ENCODE measurements at places on chromosomes 1 and 21.

- DNase-seq = no peak
Observed at GRCh38 chr1:225481738-225482137, 53.9 kb upstream of the LBR start.

- DNase-seq = no peak
Observed at GRCh38 chr1:214019499-214019898, 31.7 kb downstream of the PROX1 start.

- DNase-seq = no peak
Observed at GRCh38 chr1:47201179-47201578, 11.3 kb upstream of the PDZK1IP1 start.

DNA sequence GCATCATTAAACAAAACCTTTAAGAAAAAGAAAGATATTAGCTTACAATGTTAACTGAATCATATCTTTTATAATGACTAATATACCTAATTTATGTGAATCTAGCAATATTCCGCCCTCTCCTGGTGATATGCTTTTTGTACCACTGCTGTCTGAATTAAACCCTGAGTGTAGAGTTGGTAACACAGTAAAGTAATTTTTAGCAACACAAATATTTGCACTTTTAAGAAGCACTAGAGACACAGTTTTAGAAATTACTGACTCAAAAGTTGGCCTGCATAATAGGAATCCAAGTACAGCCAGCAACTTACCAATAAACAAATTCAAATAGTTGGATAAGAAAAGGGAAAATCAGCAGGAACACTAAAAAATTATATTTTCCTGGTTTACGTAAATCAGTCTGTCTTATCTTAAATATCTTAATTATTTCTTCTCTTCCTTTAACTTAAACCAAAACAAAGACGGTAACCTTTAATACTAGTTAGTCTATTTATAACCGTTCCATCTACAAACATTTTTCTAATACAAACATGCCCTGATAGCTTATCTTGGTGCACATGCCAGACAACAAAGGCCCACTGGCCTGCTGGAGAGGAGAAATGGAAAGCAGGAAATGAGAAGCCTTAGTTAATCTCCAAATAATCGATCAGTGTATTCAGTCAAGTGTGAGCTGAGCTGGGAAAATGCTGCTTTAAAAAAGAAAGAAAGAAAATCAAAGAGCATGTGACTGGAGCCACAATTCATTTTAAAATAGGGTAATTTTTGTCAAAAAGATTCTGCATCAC lies 246.0 kb downstream of the RERE start:
- DNase-seq = no peak

DNA sequence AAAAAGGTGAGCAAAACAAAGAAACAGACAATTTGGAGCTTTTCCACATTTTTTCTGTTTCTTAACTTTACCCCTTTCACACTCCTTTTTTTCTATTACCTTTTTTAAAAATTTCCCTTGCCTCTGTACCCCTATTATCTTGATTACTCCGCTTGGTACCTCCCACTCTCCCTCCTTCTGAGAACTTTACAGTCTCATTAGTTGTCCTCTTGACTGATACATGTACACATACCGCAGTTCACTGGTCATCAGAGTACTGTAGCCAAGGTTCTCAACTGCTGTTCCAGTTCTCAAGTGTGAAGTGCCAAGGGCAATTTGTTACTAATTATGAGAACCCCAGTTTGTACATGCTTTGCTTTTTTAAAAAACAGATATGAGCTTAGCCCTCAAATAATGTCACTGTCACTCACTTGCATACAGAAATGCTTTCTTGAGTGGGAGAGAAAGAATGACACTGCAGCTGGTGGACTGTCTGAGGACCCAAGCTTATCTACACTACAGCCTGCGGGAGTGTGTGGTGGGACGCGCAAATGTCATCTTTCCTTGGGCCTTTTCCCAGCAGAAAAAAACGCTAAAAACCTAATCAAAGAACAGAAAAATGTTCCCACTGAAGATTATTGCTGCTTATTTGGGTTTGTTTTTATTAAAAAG lies 160.8 kb downstream of the DISP1 start:
- DNase-seq = no peak

DNA sequence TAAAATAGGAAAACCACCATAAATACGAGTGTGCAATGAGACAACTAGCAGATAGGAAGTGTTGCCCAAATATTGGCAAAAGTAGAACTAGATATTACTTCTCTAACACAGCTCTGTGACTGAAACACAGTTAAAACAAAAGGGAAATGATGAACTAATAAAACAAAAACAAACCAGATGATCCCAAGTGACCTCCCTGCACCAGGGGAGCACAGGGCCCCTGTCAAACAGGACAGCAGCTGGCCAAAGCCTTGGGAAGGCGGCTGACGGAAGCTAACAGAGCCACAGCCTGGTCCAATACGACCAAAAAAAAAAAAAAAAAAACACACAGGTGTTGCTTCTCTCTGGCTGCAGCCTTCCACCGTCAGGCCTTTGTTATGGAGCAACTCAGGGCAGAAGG lies 17.8 kb downstream of the ZBTB17 start:
- no peak for DNase-seq

GRCh38 chr1:31020007-31020790 lies 45.3 kb downstream of the PUM1 start:
- DNase-seq = no peak

DNA sequence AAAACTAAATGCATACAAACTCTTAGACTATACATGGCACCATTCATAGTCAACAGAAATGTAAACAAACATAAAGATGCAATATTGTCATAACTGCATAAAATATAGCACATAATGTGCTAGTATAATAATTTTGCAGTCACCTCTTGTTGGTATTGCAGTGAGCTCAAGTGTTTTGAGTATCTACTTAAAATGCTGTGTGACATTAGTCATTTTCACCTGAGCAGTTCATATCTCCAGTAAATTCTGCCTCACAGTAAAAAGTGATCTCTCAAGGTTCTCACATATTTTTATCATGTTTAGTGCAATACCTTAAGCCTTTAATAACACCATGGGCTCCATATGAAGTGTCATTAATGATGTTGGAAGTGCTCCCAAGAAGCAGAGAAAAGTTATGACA lies 29.6 kb upstream of the FMO2 start:
- DNase-seq = no peak

DNA sequence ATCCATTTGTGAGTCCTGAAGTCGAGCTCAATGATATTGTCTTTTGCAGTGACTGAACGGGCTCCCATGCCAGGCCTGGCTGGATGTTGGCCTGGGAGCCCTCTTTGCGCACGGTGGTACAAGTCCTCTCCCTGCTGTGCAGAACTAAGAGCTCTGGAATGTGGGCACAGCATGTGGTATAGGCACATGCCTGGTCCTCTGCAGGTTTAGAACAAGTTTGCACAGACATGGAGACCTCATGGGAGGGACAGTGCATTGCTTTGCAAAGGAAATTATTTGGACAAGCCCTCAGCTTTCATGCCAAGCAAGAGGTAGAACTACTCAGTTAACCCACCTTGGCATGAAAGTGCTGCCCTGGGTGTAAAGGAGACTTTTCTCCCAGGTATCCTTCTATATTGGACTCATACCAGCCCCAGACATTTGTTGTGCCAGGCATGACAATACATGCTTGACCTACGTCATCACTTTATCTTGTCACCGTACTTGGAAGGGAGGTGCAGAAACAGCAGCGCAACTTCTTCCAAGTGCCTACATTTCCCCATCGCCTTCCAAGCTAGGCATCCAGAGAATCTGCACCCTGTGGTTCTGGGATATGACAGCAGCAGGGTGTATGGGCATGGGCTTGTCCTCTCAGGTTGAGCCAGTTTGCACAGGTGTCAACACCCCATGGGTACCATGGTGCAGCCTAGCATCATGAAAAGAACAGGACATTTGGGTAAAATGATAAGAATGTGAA lies 37.6 kb upstream of the MRPS6 start:
- no peak for DNase-seq

- DNase-seq = no peak
Observed at GRCh38 chr1:46406881-46407608, 12.9 kb downstream of the FAAH start.

DNA sequence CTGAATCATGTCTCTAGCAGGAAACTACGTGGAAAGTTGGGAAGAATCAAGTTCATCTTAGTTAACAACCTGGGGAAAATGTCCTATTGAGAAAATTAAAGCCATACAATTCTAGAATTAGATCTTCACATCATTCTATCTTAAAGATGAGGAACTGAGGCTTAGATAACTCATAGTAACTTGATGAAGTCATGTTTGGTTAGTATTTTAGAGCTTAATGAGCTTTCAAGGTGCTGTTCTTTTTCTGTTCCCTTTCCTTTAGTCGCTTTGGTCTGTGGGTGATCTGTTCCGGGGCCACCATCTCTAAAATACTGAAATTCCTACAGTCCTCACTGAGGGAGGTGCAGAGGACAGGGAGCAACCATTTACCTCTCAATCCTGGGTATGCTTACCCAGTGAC lies 4.3 kb upstream of the GLUL start:
- no peak for DNase-seq

DNA sequence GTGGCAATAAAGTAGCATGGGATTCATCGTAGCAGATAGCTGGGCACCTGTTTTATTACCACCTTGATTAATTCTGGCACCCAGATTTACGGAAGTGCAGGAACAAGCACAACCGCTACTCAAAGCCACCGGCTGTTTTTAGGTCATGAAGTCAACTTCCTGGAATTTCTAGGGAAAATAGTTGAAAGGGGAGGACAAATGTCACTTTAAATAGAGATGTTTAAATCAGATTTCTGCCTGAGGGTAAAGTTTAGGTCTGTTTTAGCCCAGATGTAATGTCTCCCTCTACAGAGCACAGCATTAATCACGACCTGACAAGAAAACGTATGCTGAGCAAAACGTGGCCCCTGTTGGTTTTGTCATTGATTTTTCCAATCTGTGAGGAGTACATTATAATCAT lies 8.0 kb downstream of the ADGRL2 start:
- no peak for DNase-seq

DNA sequence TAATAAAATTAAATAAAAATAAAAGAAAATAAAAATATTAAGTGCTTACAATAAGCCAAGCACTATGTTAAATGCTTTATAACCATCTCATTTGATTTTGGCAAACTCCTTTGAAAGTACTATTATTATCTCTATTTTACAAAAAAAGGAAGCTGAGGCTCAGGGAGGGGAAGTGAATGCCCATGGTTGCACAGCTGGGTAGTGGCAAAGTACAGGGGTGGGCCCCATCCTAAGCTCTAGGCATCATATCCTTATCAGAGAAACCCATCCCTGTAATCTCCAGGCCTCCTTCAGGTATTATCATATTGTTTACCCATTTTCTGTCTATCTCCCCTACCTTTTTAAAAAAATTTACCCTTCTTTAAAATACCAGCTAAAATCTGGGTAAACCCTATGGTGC lies 2.3 kb upstream of the MED18 start:
- no peak for DNase-seq

- DNase-seq = no peak
Observed at GRCh38 chr21:38121888-38122720, 134.7 kb upstream of the KCNJ15 start.

DNA sequence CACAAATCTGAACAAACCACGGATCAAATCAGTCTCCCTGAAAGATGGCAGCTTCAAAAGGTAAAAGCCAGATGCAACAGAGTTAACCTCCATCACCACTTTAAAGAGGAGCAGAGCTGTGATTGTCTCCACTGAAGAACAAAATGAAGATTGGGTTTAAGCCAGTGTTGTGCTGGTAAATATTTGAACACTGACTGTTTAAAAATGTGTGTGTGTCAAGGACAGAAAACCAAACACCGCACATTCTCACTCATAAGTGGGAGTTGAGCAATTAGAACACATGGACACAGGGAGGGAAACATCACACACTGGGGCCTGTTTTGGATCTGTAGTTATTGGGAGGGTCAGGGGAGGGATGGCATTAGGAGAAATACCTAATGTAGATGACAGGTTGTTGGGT lies 83.9 kb downstream of the ST6GALNAC5 start:
- DNase-seq = no peak

DNA sequence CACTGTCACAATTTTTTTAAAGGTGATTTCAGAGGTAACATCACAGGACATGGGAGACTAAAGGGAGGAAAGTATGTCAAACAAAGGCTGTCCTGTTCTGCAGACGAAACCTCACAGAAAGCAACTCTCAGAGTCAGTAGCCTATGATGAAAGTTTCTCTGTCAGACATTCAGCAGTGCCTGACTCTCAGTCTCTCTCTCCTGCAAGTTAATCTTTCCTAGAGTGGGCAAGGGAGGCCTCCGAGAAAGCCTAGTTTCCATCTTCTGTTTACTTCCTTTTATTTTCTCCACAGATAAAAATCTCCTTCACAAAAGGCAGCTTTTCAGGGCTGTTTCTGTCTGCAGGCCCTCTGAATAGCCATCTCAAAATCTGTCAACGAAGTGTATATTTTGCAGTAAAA lies 24.9 kb upstream of the FMO2 start:
- no peak for DNase-seq

- no peak for DNase-seq
Observed at GRCh38 chr1:95094923-95095322, 22.2 kb upstream of the ALG14 start.

DNA sequence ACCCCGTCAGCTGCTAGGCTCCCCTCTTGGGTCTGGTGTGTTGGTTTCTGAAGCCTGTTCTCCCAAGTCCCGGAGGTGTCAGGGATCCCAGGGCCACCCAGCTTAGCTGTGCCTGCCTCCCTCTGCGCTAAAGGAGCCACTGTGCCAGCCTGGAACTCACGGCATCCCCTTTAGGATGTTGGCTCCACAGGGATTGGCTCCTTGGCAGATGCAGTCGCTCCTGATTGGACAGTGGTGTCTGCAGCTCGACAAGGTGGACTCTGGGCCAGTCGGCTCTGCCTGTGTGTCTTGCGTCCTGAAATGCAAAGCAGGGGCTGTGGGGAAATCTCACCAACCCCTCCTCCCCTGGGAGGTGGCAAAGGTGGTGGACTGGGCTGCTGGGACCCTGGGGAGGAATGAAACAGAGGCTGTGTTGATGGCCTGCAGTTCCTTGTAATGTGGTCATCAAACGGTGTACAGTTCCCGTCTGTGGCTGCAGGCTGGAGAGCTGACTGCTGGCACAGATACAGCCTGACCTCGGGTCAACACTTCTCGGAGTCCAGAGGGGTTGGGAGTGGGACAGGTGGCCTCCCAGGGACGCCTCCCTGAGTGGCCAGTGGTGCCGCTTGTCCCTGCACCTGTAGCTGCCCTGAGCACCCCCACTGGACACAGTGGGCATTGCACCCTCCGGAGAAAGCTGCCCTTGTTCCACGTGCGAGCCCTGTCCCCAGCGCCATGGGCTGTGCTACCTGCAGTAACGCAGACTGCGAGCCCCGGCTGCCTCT lies 11.5 kb upstream of the KCNAB2 start:
- DNase-seq = no peak

- DNase-seq = no peak
Observed at GRCh38 chr1:28416509-28417194, 47.1 kb downstream of the PHACTR4 start.

All from foreskin melanocyte (primary cell).